SHP77 (cell line): ENCODE measurements at places on chromosomes 12 and 14.

- no peak for DNase-seq
Measured at GRCh38 chr14:79196216-79196615, 1015.1 kb downstream of the DIO2 start.

DNA sequence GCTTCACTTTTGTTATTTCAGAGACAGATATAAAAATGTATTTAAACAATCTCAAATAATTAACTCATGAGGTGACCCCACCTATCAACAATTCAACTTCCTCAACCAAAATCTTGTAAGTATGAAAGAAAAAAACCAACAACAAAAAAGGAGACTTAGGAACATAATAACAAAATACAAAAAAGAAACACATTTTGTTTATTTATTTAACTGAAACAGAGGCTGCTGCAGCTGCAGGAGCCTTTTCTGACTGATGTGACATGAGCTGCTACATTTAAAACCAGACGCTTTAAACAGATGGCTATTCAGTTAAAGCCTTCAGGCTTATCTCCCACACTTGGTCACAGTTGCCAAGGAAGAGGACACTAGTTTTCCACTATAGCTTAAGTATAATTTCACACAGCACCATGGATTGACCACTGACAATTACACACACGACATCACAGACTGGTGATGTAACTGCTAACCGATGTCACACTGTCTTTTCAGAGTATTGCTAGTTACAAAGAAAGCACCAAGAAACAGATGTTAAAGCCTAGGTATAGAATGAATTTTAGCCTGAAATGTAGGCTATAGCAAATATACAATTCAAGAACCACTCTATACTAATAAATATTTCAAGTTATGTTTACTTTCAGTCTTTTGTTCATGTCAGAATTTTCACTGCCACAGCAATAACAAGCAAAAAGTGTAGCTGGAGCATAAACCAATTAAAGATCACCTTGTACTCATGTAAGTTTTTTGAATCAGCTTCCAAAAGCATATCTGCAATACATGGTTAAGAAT lies 113.0 kb downstream of the MED13L start:
- no peak for DNase-seq

- DNase-seq: no peak
Measured at GRCh38 chr12:110361216-110361615, 42.3 kb downstream of the ANAPC7 start.

DNA sequence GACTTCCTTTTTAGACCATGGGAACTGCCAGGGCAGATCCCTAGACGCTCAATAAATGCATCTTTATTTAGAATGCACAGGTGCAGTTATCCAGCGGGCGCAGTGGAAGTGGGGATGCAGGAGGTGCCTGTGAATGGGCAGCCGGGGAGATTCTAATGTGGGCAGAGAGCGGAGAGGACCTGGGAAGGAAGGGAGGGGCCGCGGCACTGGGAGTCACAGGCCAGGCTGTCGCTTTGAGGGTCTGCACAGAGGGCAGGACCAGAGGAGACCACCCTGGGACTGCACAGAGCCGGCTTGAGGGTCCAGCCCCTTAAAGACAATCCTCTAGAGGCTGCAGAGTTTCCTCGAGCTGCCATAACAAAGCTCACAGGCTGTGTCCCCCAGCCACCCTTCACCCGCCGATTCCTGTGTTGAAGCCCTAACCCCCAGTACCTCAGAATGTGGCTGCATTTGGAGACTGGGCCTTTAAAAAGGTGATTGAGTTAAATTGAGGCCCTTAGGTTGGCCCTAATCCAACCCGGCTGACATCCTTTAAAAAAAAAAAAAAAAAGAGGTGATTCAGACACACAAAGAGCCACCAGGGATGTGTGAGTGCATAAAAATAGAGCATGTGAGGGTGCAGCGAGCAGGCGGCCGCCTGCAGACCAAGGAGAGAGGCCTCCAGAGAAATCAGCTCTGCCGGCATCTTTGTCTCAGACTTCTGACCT lies 44.4 kb upstream of the PPP2R5C start:
- DNase-seq: no peak

DNA sequence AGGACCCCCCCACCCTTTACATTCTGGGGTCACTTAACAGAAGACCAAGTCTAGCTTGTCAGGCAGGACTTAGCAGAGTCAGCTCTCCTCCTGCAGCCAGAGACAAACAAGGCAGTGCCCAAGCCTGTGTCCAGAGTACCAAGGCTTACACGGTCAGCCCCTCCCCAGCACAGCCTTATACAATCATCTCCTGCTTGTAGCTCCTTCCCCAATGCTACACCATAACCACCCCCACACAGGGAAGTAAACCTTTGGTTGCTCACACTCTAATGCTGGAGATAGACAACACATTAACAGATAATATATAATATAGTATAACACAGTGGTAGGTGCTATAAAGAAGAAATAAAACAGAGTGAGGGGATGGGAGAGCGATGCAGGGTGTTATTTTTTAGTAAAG lies 175.4 kb upstream of the PWP1 start:
- DNase-seq: no peak

GRCh38 chr12:81441629-81442028 lies 317.5 kb downstream of the PPFIA2 start:
- no peak for DNase-seq

DNA sequence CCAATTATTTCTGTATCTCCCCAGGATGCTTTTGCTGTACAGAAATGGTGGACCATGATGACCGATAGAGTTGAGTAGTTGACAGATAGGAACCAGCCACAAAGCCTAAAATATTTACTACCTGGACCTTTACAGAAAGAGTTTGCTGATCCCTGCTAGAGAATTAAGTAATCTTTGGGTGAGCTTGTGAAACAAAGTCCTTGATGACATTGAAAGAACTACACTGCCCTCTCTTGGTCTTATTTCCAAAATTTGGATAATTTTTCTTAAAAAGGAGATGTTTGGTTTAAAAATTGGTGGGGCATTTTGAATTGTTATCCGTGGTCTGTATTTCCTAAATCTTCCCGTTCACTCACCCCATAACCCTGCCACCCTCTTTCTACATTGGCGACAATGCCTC lies 13.7 kb upstream of the TCTN1 start:
- DNase-seq: no peak

DNA sequence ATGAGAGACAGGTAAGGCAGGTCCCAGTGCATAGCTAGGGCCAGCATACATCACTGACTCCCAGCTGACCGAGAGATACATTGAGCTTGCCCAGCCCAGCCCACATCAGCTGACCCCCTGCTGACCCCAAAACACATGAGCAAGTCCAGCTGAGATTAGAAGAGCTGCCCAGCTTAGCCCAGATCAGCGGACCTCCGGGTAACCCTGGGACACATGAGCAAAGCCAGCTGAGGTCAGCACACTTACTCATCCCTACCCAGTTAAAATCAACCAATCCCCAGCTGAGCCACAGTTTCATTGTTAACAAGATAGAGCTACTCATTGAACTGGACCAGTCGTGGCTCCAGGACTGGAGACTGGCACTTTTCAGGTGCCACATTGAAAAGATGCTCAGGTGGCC lies 21.8 kb upstream of the FBXO34 start:
- DNase-seq: no peak

GRCh38 chr12:113261847-113262470 lies 40.7 kb downstream of the TPCN1 start:
- no peak for DNase-seq

DNA sequence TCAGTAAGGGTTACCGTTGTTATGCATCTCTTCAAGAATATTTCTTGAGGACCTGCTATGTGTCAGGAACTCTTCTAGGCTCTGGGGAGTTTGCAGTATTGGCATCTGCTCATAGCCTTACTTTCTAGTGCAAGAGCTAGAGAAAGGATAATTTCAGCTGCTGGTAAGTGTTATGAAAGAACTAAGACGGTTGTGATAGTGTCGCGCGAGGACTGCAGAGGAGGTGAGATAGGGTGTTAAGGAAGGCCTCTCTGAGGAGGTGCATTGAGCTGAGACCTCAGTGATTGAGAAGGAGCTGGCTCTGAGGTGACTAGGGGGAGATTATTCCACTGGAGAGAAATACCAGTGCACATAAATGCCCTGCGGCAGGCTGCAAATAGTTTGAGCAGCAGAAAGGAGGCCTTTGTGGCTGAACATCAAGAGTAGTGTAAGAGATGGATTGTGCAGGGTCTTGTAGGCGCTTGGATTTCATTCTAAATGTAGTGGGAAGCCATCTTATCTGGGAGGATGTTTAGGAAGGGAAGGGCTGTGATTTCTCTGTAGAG lies 824 bp downstream of the DDX55 start:
- no peak for DNase-seq

DNA sequence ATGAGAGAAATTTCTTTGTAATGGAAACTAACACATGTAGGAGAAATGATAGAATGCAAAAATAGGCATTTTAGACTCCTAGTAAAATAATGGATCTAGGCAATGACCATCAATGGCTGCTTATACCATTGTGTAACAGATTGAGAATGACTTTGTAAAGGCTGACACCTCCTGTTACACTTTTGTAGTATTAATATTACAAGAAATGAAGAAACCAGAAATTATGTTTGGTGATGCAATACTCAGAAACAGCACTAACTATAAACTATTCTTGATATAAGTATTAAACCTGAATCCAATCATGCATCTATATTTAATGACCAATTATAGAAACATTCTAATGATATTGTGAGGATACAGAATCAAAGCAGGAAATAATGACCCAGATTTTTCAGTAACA lies 108.5 kb upstream of the CNTN1 start:
- DNase-seq: no peak

GRCh38 chr12:61536525-61536924 lies 723.7 kb upstream of the USP15 start:
- no peak for DNase-seq

DNA sequence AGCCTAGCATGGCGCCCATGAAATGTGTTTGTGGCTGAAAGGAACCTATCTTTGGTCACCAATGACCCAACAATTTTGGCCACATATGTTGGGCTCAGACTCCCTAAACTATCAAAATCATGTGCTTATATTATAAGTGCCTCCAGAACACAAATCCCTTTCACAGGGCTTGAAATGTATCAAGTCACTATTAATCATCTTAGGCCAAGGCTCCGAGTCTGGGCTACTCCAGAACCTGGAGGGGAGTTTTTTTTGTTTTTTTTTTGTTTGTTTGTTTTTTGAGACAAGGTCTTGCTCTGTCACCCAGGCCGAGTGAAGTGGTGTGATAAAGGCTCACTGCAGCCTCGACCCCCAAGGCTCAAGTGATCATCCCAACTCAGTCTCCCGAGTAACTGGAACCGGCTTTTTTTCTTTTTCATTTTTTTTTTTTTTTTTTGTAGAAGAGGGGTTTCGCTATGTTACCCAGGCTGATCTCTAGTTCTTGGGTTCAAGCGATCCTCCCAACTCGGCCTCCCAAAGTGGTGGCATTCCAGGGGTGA lies 989 bp upstream of the DRAM1 start:
- DNase-seq: no peak
